Spinal cord (tissue), 10 donors: ENCODE measurements at places on chromosomes 1 and 21.

DNA sequence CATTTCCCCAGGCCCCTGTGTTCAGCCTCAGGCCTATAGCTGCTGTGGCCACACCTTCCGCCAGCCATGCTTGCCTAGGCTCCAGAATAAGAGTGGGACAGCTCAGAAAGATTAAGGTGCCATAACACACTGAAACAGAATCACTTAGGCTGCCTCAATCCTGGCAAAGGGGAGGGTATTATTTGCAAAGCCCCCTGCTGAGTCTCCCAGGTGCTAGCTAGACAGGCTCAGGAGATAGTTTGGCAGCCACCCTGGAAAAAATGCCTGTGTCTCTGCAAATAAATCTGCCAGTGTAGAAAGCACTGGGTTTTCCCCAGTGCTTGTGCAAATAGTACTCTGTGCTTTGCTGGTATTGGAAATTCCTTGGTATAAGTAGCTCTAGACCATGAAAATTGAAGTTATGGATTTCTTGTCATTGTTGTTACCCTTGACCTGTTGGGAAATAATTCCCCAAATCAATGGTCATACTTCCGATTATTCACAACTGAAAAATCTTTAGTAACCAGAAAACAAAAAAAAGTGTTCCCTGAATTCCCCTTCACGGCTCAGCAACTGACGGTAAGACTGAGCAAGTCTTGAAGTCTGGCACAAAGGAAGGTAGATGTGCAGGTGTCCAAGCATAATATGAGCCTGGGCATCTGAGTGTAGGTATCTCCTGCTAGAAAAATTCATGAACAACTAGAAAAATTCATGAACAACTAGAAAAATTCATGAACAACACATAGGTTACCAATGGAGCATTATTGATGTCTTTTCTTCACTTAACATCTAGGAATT, 56.9 kb downstream of the PROX1 start:
- no peak for DNase-seq

DNA sequence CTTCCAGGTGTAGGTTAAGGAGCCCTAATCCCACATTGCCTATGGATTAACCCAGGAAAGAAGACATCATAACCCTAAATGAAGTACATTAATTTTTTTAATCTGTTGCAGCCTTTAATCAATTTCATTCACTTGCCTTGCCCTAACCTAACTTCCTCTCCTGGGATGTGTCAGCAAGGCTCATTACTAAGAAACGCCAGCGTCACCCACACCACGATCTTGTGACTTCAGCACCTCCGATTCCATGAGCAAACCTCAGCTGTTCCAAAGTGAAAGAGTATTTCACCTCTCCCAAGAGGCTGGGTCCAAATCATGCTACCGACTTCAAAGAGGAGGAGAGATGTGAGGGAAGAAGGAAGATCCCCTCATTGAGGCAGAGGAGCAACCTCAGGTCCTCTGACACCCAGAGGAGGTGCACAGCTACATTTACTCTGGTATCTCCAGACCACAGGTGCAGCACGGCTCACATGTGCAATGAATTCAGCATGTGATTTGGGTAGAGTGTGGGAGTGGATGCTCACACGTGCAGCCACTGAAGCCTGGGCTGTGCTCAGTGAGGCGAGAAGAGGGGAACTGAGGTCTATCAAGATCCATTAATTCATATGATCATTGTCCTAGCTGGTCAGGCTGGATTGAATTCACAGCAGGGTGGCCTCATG, 134.1 kb downstream of the SLC30A10 start:
- DNase-seq: no peak

DNA sequence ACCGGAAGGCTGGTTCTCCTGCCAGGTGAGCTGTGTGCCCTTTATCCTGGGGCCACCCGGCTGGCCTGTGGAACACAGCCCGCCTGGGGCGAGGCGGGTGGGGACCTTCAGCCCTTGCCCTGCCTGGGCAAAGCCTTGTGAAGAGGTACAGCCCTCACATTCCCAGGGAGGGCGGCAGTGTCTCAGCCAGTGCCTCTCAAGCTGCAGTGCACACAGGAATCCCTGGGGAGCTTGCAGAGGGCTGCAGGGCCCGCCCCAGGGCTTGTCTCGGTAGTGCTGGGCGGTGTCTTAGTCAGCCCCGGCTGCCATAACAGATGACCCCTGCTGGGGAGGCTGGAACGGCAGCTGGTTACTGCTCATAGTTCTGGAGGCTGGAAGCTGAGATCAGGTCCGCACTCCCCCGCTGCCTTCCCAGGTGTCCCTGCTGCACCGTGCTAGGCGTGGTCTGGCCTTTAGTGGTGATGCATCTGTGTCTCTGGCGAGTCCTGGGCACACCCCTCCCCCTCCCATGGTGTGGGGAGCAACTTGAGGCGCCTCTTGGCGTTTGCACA, 12.6 kb downstream of the DFFB start:
- no peak for DNase-seq

GRCh38 chr1:217482356-217483102, 148.4 kb downstream of the GPATCH2 start:
- DNase-seq: no peak

DNA sequence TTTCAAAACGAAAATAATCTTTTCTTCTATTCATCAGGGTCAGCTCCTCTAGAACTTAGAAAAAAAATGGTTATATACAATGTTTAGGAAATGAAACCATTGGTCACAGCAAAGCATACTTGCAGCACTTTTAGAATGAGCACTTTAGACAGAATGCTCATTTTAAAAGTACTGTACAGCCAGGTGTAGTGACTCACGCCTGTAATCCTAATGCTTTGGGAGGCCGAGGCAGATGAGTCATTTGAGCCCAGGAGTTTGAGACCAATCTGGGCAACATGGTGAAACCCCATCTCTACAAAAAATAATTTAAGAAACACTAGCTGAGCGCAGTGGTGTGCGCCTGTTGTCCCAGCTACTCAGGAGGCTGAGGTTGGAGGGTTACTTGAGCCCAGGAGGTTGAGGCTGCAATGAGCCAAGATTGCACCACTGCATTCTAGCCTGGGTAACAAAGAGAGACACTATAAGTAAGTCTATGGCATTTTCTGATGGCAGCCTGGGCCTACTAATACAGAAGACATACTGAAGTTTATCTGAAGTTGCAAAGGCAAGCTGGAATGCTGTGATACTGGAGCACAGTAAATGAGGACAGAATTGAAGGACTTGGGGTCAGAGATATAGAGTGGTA, 48.9 kb upstream of the ZNF326 start:
- no peak for DNase-seq

- DNase-seq: no peak
Measured at GRCh38 chr1:195714248-195714647, 894.0 kb downstream of the KCNT2 start.

GRCh38 chr1:151352021-151352718, 5.1 kb upstream of the RFX5 start:
- no peak for DNase-seq

DNA sequence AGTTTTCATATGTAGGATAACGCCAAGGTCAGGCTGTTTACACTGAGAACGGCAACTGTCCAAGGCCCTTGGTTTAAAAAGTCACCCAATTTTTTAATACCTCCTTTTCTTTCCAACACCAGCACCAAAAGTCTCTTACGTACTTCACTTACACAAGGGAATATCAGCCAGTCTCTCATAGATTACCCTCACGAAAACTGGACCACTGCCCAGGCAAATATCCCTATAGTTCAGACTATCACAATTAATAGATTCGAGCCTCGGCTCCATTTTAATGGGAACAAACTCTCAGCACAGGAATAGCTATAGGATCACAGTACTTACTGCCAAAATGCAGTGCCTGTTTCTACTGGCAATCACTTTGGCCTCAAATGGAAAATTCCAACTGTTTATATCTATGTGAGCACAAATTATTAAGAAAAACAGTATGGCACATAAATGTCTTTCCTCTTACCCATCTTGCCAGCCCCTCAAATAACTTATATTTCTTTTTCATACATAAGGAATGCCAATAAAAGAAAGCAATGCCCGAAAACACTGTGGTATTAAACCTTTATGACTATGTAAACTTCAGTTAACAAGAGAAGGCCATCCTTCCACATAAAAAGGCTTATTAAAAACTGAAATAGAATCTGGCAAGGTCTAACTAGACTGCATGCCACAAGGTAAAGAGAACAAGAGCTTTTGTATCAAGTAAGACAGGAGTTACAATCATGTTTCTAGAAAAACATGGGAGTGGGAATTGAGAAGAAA, 97.8 kb downstream of the SLC45A1 start:
- DNase-seq: no peak
